Thoracic aorta (tissue), 2 donors: ENCODE measurements at places on chromosomes 16 and 17. TPM values are rescaled to one million over a fixed set of nuclear protein-coding genes. Genes with fewer than 3 reads are reported as not detected.
A peak's percentile ranks its signal among the peaks of the same experiment; 100 is the strongest.

DNA sequence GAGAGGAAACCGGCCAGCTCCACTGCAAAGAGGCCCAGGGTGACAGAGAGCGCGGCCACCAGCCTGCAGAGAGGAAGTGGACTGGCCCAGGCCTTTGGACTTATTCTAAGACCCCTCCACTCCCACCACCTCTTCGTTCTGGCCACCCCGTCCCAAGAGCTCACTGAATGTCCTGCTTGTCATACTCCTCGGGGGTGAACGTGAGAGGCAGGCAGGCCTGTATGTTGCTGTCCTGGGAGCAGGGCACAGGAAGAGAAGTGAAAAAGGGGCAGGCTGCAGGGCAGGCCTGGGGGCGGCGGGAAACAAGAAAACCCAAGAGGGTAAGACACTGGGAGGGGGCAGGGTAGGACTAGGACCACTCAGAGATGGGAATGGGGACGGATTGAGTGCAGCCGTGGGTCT, 384 bp downstream of the TMEM107 start:
- no peak for DNase-seq

GRCh38 chr17:40319651-40320540, 10.9 kb downstream of the RARA start:
- DNase-seq, result no peak

- no peak for DNase-seq
Observed at GRCh38 chr17:50337956-50338355, 8.0 kb upstream of the XYLT2 start.

GRCh38 chr17:46141645-46142044, 51.6 kb downstream of the KANSL1 start:
- DNase-seq, result no peak

DNA sequence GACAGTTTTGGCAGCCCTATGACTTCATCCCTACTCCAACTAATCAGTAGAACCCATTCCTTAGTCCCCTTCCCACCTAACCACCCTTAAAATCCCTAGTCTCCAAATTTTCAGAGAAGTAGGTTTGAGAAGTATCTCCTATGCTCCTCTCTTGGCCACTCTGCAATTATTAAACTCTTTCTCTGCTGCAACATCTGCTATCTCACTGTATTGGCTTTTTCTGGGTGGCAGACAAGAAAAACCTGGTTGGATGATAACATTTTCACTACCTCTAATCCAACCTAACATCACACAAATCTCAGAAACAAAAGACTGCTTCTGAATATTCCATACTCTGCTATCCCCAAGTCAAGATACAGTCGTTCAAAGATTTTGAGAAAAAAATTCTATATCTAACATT, 542.4 kb upstream of the SOX9 start:
- no peak for DNase-seq

- no peak for DNase-seq
Observed at GRCh38 chr16:10982465-10983150, 38.2 kb downstream of the CLEC16A start.

DNA sequence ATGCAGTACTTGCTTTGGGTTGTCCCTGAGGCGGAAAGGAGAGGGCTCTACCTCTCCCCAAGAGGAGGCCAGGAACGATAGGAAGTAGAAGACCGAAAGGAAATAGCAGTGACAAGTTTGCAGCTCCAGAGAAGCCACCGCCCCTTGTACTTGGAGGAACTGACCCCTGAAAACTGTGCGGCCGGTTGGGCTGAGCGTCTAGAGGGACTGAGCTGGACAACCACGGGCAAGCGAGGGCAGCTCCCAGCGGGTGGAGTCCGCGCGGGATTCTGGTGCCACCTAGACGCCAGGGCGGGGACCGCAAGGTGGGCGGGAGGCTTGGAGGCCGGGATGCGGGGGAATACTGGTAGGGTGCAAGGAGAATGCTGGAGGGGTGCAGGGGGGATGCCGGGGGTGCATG, 1.3 kb upstream of the SLC6A4 start:
- peak; percentile 36 for DNase-seq

- no peak for DNase-seq
Observed at GRCh38 chr16:5837007-5837670, 739.5 kb upstream of the EEF2KMT start.

GRCh38 chr17:82517230-82517865, 2.2 kb upstream of the FOXK2 start:
- DNase-seq, result no peak

DNA sequence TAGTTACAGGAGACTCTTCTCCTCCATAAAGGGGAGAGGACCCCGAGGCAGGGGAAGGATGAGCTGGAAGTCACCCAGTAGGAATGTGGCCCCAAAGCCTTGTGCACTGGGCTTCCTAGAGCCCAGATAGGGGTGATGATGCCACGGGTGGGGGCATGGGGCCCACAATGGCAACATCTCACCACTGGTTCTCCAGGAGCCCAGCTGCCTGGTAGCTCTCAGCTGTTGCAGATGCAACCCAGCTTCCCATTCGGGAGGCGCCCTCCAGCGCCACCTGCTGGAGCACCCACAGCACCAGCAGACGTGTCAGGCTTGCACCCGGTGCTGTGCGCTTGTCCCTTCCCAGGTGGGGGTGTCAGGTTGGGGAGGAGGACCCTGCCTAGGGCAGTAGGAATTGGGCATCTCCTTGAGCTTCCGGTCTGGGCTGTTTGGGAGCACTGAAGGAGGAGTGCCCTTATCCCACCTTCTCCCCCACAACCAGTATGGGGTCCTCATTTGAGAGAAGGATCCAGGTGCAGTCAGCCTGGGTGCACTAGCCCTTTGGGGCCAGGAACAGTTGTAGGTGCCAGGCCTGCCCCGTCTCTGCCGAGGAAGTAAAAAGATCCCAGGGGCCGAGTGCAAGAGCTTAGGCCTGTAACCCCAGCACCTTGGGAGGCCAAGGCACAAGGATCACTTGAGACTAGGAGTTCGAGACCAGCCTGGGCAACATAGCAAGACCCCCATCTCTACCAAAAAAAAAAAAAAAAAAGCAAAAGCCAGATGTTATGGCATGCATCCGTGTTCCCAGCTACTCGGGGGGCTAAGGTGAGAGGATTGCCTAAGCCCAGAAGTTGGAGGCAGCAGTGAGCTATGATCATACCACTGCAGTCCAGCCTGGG, 14.4 kb downstream of the CDIPT start:
- no peak for DNase-seq

GRCh38 chr17:45338023-45338781, 21.4 kb upstream of the MAP3K14 start:
- DNase-seq, result no peak

The ICAM2 gene
- total RNA-seq, result 41.6 TPM

The KRT27 gene
- total RNA-seq, result not detected

The GPRC5C gene
- total RNA-seq, result 56.0 TPM

The ST6GALNAC1 gene
- 1.3 TPM for total RNA-seq

The CBX1 gene
- 35.7 TPM for total RNA-seq

The LGALS3BP gene
- 308 TPM for total RNA-seq

The KRT12 gene
- not detected for total RNA-seq

The TSPOAP1 gene
- 22.6 TPM for total RNA-seq

The HBQ1 gene
- total RNA-seq, result not detected
